NCI-H1092 (cell line): ENCODE measurements at places on chromosomes 3 and 15.

DNA sequence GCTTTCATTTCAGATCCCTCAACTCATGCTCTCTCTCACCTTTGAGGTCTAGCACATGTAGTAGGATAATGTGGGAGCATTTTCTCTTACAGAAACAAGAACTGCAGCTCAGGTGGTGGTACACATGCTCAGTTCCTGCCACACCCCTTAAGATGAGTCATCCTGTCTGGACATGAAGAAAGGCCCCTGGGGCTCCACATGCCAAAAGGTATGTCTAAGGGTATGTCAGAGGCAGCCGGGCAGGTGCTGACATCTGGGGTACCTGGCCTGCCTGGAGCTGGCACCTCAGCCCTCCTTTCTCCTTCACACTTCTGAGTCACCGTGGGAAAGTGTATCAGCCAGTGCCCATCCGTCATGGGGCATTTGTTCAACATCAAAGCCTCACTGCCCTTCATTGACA, 209.9 kb downstream of the OCA2 start:
- DNase-seq, result no peak

DNA sequence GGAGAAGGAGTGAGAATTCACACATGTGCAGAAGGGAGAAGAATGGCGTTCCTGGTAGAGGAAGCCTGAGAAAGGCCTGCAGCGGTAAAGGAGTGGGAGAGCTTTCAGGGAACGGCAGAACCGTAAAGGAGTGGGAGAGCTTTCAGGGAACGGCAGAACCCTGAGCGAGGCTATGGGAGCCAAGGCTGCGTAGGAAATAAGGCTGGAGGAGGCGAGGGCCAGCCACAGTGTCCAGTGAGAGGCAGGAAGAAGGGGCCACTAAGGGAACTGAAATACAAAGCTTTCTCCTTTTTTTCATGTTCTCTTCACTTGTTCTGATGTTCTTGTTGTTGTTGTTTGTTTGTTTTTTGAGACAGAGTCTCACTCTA, 41.6 kb downstream of the GOLGA6L10 start:
- DNase-seq, result no peak

DNA sequence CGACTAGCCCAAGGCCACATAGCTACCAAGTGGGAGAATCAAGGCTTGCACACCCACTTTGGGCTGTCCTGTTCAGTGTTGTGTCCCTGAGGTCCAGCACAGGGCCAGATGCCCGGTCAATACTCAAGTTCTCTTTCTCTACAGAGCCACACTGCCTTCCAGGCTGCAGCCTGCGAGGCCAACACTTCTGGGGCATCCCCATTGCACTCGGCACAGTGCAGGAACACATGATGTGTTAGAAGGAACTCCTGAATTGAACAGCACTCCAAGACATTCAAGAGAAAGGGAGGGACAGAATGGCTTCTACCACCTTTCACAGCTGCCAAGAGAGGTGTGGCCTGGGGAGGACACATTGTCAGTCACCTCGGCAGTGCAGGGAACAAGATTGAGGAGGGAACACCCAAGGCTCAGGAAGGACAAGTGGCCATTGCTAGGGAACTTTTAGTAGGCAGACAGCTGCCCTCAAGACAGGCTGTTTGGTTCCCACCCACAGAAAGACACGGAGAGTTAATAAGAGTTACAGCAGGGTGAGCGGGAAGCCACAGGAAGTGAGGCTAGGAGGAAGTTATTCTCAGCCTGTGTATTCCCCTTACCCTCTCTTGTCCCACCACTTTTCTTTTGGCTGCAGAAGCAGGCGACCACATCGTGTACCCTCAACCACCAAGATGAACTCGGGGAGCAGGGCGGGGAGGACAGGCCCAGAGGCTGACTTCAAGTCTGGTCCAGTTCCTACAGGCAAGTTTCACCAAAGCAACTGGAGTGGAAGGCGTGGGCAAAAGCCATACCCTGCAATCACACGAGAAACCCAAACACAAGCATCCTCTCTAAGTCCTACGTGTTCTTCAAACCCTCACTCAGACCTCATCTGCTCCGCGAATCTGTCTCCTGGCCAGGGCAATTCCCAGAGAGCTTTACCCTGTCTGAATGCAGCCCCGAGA, 69.4 kb downstream of the SRGAP3 start:
- no peak for DNase-seq

GRCh38 chr3:37899711-37900306, 38.1 kb downstream of the CTDSPL start:
- DNase-seq, result no peak

- no peak for DNase-seq
These were observed 591.9 kb upstream of the NECTIN3 start for GRCh38 chr3:110479731-110480130.

DNA sequence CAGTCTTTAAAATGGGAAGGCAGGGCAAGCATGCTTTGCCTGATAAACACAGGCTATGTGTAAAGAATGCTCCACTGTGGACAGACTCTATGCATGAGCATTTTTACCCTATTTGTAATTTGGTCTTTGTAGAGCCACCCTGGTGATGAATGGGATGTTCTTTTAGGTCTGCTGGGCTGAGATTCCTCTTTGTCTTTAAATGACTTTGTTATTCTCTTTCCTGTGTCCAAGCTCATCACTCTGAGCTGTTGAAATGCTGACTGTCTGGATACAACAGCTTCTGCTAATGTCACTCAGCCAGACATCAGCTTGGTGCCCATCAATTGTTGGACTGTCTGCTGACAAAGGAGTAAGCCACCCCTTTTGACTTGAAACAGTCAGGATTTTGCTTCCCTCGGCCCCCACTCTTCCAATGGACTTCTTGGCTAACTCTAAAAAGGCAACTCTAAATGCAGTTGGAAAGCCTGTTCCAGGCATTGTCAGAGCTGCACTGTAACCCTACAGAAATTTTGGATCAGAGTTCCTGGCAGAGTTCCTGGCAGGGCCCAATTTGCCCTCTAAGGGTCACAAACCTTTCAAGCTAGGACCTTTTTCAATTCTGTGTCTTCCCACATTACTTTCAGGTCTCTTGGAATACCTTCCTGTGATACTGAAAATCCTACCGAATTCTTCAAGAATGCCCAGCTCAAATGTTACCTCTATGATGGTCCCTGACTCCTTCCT, 40.5 kb upstream of the EIF1B start:
- DNase-seq, result no peak

DNA sequence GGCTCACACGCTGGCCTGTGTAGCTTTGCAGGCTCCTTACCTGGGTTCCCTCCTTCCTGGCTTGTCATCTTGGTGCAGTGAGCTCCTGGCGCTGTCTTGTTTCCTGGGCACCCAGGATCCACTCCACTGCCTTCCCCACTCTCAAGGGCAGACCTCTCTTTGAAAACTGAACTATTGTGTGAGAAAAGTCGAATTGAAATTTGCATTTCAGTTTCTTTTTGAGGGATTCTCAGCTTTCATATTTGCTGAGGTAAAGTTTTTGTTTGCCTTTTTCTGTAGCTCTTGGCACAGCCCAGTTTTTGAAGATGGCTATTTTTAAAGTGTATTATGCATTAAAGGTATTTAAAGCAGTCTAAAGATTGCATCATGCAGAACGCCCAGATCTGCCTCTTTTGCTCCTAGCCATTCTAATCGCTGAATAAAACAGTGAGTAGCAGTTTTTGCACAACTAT, 70.1 kb downstream of the CCK start:
- DNase-seq, result no peak

DNA sequence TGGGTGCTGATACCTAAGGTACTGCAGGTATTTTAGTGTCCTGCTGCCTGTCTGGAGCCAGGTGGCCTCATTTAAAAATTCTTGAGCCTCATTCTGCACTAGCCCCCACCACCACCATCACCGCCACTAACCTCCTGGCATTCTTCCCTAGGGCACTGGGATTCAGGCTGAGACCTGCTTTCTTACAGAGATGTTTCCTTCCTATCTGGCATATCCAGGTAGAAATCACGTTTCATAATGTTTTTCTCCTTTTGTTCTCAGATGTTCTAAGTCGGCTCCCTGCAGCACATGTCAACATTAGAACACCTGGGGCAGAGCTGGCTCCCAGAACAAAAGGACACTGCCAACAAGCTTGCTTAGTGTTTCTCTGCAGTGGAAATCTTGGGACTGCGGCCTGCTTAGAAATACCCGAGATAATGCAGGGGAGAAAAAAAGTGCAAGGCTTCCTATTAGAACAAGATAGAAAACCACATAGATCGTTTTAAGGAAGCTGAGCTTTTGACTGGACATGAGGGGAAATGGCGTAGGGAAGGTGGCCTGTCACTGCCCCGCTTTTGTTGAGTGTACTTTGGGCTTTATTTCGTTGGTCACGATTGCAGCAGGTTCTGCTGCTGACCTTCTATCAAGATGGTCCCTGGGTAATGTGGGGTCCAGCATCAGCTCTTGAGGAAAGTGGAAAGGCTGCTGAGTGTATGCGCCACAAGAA, 59.6 kb upstream of the PPARG start:
- DNase-seq, result no peak

GRCh38 chr15:98866511-98866910, 141.1 kb downstream of the PGPEP1L start:
- DNase-seq, result no peak

- DNase-seq, result no peak
These were observed 1.4 kb upstream of the GHSR start for GRCh38 chr3:172449466-172450149.

GRCh38 chr15:73233623-73234022, 135.1 kb downstream of the HCN4 start:
- no peak for DNase-seq

DNA sequence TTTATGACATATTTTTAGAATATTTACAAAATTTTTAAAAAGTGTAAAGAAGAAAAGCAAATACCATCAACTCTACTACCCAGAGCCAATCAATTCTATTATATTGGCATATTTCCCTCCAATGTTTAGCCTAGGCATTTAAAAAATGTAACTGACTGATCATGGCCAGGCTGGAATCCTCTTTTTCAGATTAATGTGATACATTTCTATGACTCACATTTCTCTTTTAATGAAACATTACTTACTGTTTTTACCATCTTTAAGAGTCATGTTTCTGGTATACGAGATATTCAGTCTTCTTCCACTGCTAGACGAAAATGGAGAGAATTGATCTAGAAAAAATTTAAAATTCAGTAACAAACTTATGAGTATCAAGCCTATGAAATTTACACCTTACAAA, 53.4 kb upstream of the DCUN1D1 start:
- DNase-seq, result no peak

- DNase-seq, result no peak
These were observed 761.3 kb upstream of the GRM7 start for GRCh38 chr3:6099458-6100075.

DNA sequence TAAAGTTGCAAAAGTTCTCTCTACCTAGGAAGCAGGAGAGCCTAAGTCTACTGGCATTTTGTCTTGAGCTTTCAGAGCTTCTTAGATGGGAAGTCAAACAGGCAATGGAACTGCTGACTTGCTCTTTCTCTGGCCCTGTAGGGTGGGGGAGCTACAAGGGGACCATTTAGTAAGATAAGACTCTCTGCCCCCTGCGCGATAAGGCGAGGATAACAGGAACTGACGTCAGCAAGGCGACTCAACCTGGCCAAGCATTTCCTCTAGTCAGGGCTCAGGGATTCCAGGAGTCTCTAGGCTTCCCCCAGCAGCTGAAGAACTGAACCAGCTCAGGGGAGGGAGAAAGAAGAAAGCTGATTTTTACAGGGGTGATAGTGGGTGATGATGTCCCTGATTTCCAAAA, 5.8 kb downstream of the RARB start:
- DNase-seq, result no peak

GRCh38 chr3:26029321-26029720, 239.4 kb downstream of the OXSM start:
- no peak for DNase-seq

GRCh38 chr3:68059628-68060152, 405.3 kb upstream of the SUCLG2 start:
- no peak for DNase-seq
